AG08395 (cell line): ENCODE measurements at places on chromosomes 12 and 14.

GRCh38 chr14:20215196-20215595 lies 8.3 kb upstream of the OR11H6 start:
- no peak for DNase-seq

GRCh38 chr14:24132976-24133375 lies 2.5 kb downstream of the FITM1 start:
- DNase-seq, result no peak

DNA sequence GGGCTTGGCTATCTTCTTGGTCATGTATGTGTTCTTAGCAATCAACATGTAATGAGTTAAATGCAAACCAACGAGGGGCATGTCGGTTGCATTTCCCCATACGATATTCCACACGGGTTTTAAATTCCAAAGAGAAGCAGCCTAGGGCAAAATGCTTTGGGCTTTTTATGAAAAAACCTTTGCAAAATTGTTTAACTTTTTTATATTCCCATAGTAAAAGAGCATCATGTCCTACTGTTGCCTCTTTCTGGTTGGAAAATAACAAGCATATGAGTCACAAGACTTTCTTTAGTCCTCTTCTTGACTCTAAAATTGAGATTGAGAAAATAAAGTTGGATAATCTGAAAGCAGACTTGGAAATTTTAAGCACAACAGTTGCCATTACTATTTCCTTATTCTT lies 3.8 kb upstream of the DIO2 start:
- peak; percentile 2 for DNase-seq

DNA sequence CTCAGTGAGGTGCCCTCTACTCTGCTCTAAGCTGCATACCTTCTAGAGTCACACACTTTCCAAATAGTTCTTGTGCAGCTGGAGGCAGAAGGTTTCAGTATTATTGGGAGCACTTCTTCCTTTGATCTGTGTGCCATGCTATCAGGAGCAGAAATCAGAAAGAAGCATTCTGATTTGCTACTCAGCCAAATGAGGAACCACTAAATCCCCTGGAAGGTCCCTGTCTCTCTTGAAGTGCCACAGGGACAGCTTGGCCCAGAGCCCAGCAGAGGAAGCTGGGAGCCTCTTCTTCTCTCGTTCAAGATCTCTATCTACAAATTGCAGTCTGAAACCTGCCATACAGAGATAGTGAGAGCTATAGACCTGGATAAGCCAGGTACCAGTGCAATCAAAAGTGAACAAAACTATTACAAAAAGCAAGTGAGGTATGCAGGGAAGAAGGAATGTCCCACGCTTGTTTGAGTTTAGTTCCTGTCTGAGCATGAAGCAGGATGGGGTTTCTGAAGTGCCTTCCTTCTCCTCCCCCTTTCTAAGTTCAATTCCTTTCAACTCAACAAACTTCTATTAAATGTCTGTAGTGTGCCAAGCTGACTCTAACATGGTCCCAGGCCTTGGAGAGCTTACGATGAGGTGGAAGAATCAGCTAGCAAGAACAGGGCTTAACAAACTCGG lies 100.9 kb upstream of the PARP11 start:
- no peak for DNase-seq

GRCh38 chr12:43992856-43993255 lies 157.0 kb downstream of the TMEM117 start:
- no peak for DNase-seq

DNA sequence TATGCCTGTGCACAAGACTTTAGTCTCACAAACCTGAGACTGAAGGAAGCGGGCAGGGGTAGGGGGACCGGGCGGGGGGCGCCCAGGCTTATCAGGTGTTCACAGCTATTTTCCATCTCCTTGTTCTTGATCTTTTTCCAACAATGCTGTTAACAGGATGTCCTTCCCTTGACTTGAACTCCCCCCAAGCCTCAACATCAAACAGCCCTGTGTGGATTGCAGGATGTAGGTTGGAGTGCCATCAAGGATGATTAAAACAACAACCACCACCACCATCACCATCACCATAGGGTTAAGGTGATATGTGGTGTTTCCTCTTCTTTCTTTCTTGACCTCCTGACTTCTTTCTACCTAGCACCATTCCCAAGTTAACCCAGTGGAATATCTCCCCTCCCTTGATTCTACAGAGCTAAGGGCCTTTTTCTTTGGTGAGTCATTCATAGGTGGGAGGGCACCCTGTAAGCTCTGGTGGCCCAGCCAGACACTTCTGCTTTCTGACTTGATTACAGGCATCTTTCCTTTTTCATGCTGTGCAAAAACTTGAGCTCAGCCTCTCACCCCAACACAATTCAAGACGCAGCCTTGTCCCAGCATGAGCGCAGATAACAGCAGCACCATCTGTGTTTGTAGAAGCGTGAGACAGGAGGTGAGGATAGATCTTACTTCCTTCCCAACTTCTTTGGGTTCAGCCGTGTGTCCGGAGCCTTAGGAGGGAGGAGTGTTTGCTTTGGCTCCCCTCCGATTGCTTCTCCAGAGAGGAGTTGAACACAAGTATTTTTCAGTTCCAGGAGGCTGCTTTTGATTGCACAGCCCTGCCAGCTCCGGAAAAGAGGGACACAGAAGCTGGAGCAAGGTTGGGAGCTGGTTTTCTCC lies 26.8 kb downstream of the FLVCR2 start:
- no peak for DNase-seq

- DNase-seq, result peak; percentile 27
Measured at GRCh38 chr14:105439710-105440553, 20.3 kb downstream of the MTA1 start.

DNA sequence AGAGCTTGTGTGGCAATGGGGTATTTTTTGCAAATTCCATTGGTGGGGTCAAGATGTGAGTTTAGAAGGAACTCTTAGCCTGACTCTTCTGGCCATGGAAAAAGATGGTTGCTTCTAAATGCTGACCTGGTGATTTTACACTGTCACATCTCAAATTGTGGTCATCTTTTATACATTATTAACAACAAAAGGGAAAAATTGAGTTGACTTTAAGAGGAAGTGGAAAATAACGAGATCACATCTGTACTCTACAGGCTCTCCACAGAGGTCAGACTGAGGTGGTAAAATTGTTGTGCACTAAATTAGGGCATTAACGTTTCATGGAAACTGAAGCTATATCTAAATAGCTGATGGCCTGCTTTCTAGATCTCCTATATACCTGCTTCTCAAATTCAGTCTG lies 44.7 kb downstream of the PTPN11 start:
- DNase-seq, result no peak

GRCh38 chr12:131455218-131455506 lies 255.7 kb upstream of the SFSWAP start:
- no peak for DNase-seq

DNA sequence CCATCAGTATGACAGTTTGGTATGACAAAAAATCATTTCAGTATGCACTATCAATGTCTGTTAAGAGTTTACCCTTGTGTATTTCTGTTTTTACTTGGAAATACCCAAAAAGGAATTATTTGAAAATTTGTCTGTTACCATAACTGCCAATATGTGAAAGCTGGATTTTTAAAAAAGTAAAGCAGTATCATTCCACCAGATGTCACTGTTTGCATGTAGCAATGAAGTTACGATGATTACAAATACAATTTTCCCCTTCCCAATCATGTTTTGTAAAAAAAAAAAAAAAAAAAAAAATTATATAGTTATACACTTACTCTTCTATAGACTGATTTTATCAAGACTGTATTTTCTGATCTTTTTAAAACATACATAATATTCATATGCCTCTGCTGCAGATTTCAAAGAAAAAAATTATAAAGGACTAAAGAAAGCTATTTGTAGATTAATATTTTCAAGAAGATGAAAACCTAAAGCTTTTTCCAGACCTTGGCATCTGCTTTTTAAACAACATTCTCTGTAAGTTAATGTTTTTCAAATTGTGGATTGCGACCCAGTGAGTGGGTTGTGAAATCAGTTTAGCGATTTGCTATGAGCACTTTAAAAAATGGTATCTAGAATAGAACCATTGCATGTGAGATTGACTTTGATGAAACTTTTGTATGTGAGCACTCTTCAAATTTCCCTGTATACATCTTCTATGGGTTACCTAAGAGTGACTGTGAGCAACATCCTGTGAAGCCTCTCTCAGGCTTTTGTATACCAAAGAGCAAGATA lies 114.2 kb downstream of the TTC6 start:
- DNase-seq, result peak; percentile 48

DNA sequence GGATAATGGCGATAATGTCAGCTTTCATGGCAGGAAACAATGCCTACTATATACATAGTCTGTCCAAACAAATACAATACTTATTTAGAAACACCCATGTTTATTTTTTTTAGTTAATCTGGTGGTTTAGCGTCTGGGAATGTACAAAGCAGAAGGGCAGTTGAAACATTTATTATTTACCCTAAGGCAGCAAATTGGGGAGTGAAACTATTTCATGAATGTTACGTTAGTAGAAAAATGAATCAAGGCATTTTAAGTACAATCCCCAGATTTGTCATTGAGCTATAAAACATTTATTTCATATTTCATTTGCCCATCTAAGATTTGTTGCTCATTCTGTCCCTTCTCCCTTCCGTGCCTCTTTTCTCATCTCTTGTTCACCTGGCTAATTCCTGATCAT lies 87.1 kb upstream of the ATF1 start:
- DNase-seq, result no peak

- no peak for DNase-seq
Measured at GRCh38 chr12:31477687-31478086, 113.2 kb downstream of the DENND5B start.

GRCh38 chr14:54058505-54058904 lies 101.9 kb upstream of the BMP4 start:
- no peak for DNase-seq

- no peak for DNase-seq
Measured at GRCh38 chr14:105880616-105881015, 354.2 kb downstream of the TMEM121 start.

- no peak for DNase-seq
Measured at GRCh38 chr14:30264161-30264560, 294.8 kb upstream of the G2E3 start.

- no peak for DNase-seq
Measured at GRCh38 chr12:18895946-18896345, 158.0 kb downstream of the CAPZA3 start.

- no peak for DNase-seq
Measured at GRCh38 chr14:31047503-31047902, 21.3 kb upstream of the STRN3 start.

DNA sequence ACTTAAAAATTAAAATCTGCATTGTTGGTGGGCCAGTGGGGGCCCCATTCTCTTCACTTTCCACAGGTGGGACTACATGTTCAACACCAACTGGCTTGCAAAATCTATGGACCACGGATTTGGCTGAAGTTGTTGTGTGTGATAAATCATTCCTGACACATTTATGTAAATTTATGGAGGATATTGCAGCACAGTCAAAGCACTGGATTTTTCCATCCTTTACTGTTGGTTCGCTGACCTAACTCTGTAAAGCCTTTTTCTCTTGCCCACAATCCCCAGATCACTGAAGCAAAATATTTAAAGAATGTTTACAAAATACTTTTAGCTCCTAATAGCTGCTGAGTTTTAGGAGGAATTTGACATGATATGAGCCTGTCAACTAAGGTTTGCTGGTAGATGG lies 219.7 kb upstream of the PRICKLE1 start:
- DNase-seq, result peak; percentile 37

GRCh38 chr12:52442600-52443061 lies 8.5 kb upstream of the KRT75 start:
- peak; percentile 72 for DNase-seq

DNA sequence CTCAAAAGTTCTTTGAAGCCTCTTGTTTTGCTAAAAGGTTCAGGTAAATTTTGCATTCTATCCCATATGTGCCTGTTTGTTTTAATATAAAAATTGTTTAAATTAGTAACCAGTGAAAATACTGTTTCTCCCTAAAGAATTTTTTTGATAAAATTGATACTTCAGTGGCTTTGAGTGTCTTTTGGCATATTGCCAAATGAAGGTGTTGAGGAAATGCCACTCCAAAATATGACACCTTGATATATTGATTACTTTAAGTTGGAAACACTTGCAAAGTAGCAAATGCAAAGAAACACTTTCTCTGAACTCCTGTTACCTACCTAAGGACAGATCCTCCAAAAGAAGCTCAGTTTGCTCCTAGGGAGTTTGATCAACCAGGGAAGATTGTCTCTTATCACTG lies 8.4 kb downstream of the STYX start:
- no peak for DNase-seq

- no peak for DNase-seq
Measured at GRCh38 chr12:55816881-55817344, 611 bp downstream of the SARNP start.

DNA sequence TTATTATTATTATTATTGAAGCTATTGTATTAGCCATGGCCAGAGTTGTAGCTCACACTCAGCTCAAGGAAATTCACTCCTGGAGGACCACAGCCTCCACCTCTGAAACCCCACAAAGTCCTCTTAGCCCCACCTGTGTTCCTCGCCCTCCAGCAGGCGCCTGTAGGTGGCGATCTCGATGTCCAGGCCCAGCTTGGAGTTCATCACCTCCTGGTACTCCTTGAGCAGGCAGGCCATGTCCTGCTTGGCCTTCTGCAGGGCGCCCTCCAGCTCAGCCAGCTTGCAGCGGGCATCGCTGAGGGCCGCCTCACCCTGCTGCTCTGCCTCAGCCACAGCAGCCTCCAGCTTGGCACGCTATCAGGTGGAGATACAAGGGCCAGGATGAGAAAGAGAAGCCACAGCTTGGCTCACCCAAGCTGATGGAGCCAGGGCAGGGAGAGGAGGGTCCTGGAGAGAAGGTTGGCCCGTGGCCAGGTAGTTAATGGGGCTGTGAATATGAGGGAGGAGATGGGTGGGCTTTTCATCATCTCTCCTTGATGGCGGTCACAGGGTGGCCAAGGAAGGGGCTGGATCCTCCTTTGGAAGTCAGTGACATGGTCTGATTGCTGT lies 5.1 kb downstream of the KRT85 start:
- no peak for DNase-seq

GRCh38 chr14:55764784-55765183 lies 184.8 kb downstream of the KTN1 start:
- DNase-seq, result no peak

DNA sequence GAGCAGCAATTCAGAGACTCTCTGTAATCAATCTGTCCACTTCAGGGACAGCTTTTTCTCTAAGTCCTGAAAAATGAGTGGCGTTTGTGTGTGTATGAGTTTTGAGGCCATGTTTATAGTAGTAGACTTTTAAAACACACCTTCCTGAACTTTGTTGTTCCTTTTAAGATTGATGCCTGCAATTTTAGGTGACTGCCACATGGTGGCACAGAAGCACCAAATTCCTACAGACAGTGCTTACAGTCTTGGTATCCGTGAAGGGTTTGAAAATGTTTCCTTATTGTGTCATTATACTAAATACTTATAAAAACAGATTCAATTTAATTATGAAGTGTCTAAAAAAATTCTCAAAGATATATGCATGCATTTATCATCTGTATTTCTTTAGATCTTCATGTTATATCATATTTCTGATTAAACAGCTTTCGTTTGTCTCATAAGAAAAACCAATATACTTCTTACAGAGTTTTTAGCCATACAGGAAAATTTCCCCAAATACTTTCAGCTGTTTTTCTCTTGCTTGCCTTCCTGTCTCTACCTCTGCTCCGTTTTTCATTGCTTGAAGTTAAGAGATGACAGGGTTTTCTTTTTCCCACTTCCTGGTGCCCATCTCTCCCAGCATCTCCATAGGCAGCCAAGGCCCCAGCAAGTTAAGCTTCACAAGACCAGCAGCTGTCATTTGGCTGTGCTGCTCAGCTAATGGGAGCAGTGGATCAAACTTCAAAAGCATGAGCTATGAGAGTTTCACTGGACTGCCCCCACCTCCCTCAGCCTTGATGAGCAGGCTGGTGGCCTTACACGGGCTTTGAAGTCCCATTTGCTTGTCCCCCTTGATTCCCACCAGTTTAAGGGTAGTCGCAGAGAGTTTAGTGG lies 259.6 kb downstream of the AKAP6 start:
- peak; percentile 33 for DNase-seq
